ENCODE measurements at places on chromosomes 6 and 20. TPM values are rescaled to one million over a fixed set of nuclear protein-coding genes. Genes with fewer than 3 reads are reported as not detected.

The WFDC12 gene
- not detected for total RNA-seq

The PRR18 gene
- total RNA-seq = not detected

The RBL1 gene
- 5.9 TPM for total RNA-seq

The SAPCD1 gene
- 0.59 TPM for total RNA-seq

The SLC2A4RG gene
- total RNA-seq = 66.8 TPM

The BPI gene
- not detected for total RNA-seq

The ENPP3 gene
- 0.15 TPM for total RNA-seq

The SLC22A2 gene
- total RNA-seq = 0.49 TPM

The LATS1 gene
- total RNA-seq = 11.0 TPM

The DEFB112 gene
- not detected for total RNA-seq

The IL17F gene
- total RNA-seq = not detected

The TNFRSF21 gene
- total RNA-seq = 22.3 TPM

The KAT14 gene
- total RNA-seq = 23.9 TPM

The PRRT1 gene
- 0.15 TPM for total RNA-seq

The SLC35F1 gene
- 0.12 TPM for total RNA-seq

The CHD6 gene
- total RNA-seq = 18.2 TPM

The OR2J3 gene
- total RNA-seq = not detected

The SLC26A8 gene
- total RNA-seq = 0.15 TPM

The NFS1 gene
- total RNA-seq = 45.0 TPM

The AARS2 gene
- 4.6 TPM for total RNA-seq

The ADGB gene
- total RNA-seq = not detected

The TSPYL4 gene
- total RNA-seq = 10.1 TPM
